ENCODE measurements at places on chromosomes 5 and 9.

DNA sequence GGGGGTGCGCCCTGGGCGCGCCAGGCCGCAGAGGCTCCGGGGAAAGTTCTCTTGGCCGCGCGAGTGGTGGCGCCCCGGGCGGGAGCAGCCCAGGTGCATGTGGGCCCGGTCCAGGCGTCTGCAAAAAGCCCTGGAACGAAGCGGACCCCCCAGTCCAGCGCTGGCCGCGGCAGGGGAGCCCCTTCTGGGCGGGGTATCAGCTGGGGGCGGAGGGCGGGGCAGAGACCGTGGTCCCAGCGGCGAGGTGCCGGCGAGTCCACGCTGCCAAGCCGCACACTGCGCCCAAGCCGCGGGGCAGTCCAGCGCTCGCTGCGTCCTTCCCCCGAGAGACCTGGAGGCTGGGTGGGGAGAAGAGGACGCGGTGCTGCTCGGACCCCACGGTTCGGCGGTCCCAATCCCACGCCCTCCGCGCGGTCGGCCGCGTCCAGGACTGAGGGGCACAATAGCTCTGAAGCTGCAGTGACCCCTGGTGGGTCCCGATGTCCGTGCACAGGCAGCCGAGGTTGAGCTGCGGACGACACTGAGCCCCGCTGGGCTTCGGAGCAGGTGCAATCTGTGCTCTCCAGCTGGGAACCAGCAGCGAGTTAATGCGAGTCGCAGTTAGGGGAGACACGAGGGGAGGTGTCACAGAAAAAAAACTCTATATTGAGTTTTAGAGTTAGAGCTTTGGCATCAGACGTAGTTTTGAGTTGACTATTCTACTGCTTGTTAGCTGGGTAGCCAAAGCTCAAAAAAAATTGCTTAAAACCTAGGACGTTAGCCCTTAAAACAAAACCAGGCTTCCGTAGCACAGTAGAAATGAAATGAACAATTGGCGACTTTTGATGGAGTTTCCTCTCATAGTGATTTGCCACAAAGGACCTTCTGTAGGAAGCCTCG, 1.1 kb upstream of the EPB41L4A start:
- peak; percentile 20 for DNase-seq

DNA sequence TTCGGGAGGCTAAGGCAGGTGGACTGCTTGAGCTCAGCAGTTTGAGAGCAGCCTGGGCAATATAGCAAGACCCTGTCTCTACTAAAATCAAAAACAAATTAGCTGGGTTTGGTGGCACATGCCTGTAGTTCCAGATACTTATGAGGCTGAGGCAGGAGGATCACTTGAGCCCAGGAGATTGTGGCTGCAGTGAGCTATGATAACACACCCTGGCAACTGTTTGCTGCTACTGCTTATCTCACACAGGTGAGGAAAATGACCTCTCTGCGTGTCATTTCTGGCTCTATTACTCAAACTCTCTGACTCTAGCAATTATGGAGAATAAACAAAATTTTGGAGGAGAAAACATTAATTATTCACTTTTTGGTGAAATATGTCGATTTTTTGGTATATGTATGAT, 45.3 kb upstream of the TMC1 start:
- DNase-seq: no peak

- peak; percentile 69 for DNase-seq
Measured at GRCh38 chr5:175729829-175730277, 72.0 kb downstream of the HRH2 start.

DNA sequence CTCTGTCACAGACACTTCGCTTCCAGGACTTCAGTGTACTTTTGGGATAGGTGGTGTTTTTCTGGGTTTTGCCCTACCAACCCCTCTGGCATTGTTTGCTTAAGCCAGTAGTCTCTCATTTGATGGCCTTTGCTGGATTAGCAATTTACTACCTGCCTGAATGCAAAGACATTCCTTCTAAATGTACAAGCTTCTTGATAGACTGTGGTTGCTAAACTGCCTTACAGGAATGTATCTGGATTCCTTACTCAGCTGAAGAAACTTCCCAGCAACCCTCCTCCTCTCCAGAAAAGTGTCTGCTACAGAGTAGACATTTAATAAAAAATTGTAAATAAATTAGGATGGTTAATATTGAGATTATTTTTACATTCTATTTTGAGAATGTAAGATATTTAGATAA, 1916.7 kb downstream of the EFNA5 start:
- DNase-seq: no peak

DNA sequence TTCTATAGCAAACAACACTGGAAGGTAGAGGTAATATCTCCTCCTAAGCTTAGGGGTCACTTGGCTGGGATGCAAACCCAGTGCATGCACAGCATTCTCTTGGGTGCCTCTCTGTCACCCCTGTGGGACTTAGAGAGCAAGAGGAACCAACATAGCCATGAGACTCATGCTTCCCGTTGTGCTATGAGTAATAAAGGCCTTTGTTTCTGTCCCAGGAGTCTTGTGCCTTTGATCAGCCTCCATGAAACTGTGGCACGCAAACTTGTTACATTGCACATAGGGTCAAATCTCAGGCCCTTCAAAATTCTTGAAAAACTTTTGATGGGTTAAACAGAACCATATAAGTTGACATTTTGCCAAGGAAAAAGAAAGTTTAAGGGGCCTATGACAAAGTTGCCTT, 272.8 kb downstream of the TAF11L14 start:
- DNase-seq: no peak

- no peak for DNase-seq
Measured at GRCh38 chr9:132754236-132754635, 84.0 kb downstream of the GTF3C4 start.

DNA sequence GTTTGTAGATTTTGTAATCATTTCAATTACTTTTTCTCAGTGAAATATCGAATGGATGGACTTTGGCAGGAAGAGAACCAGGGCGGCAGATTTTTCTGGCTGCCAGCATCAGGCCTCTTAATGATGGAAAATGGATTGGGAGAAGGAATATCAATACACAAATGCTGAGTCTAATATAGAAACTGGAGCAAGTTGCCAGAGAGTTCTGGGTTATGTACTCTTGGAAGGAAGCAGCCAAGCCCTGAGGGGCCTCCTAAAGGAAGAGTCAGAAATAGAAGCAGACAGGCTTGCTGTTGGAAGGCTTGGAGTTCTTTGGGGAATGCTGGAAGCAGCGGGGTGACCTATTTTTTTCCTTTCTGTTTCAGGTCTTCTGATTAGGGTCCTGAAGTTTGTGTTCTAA, 428.6 kb downstream of the DMAC1 start:
- DNase-seq: no peak

DNA sequence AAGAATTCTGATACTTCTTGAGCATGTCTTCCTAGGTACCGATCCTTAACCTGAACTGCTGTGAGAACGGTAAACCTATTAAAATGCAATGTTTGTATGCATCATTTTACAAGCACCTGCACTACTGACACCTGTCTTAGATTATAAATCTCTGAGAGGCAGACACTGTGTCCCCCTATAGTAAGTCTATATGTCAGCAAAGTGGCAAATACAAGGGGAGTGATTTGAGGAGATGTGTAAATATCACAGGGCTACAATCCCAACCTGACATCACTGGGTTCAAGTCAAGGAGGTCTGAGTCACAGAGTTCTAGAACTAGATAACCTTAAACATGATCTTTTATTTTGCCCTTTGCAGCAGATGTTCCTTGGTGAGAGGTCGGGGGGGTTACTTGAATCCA, 64.1 kb downstream of the ANKH start:
- no peak for DNase-seq

GRCh38 chr5:132059696-132060500, 557 bp upstream of the IL3 start:
- DNase-seq: no peak

GRCh38 chr5:122333564-122333963, 21.5 kb downstream of the SNCAIP start:
- DNase-seq: no peak

- DNase-seq: no peak
Measured at GRCh38 chr9:69178583-69179011, 4.5 kb downstream of the TJP2 start.

DNA sequence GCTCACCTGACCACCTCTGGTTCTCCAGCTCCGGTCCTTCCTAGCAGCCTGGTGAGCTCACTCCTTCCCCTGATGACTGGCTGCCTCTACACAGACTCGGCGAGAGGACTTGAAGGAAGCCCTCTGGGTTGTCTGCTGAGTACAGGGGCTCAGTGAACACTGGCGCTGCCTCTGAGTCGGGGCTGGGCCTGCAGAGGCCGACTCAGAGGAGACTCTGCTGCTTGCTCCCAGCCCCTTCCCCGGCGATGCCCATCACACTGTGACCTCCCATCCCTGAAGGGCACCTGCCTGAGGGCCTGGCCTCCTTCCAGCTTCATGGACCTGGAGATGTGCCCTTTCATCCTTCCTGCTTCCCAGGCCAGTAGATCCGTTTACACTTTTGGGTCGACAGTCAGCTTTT, 22.0 kb downstream of the CRB2 start:
- no peak for DNase-seq
